ENCODE measurements at places on chromosomes 12 and 14. TPM values are rescaled to one million over a fixed set of nuclear protein-coding genes. Genes with fewer than 3 reads are reported as not detected.

PTCSC3 gene
- not detected for total RNA-seq

PTGDR gene
- 0.22 TPM for total RNA-seq

RNASE12 gene
- total RNA-seq = not detected

OR6C74 gene
- total RNA-seq = not detected

ERP27 gene
- not detected for total RNA-seq

GNB3 gene
- 3.7 TPM for total RNA-seq

ANG gene
- 5.3 TPM for total RNA-seq

LRP6 gene
- total RNA-seq = 88.0 TPM

CPNE8 gene
- total RNA-seq = 15.7 TPM

LTBR gene
- 31.2 TPM for total RNA-seq

FZD10 gene
- under 0.01 TPM for total RNA-seq

TGFB3 gene
- total RNA-seq = 8.0 TPM

SYT1 gene
- total RNA-seq = 2.3 TPM

AKAP5 gene
- 0.44 TPM for total RNA-seq

CDCA4 gene
- 16.1 TPM for total RNA-seq

RIN3 gene
- 5.6 TPM for total RNA-seq

DAO gene
- not detected for total RNA-seq

RPGRIP1 gene
- total RNA-seq = not detected

GZMH gene
- not detected for total RNA-seq

KRT83 gene
- not detected for total RNA-seq

BDKRB1 gene
- 19.8 TPM for total RNA-seq

KRT71 gene
- not detected for total RNA-seq

IGF1 gene
- total RNA-seq = 0.25 TPM

RIMBP2 gene
- under 0.01 TPM for total RNA-seq

BCL2L14 gene
- total RNA-seq = not detected

CABP1 gene
- 1.1 TPM for total RNA-seq

DDN gene
- 0.33 TPM for total RNA-seq

B3GNT4 gene
- total RNA-seq = not detected

ALDH1L2 gene
- total RNA-seq = 62.8 TPM

IFNG gene
- total RNA-seq = not detected

ZDHHC22 gene
- total RNA-seq = not detected

CPNE6 gene
- not detected for total RNA-seq

PTPRB gene
- total RNA-seq = 3.1 TPM

SLC17A8 gene
- not detected for total RNA-seq

WSB2 gene
- 149 TPM for total RNA-seq

CD163L1 gene
- total RNA-seq = under 0.01 TPM

ADGRD1 gene
- 0.11 TPM for total RNA-seq

CLEC4D gene
- not detected for total RNA-seq

SDR9C7 gene
- total RNA-seq = not detected

MYRFL gene
- total RNA-seq = not detected

C1QL4 gene
- total RNA-seq = 0.37 TPM

GARIN6 gene
- not detected for total RNA-seq

LRRC10 gene
- total RNA-seq = not detected

TM7SF3 gene
- total RNA-seq = 83.5 TPM

All from uterine smooth muscle cell (primary cell).